ENCODE measurements at places on chromosomes 11 and 22.

GRCh38 chr11:36601155-36601554 is 3.1 kb upstream of the RAG2 start:
- DNase-seq: no peak

- no peak for DNase-seq
Measured at GRCh38 chr11:71221821-71222220, 30.6 kb downstream of the SHANK2 start.

DNA sequence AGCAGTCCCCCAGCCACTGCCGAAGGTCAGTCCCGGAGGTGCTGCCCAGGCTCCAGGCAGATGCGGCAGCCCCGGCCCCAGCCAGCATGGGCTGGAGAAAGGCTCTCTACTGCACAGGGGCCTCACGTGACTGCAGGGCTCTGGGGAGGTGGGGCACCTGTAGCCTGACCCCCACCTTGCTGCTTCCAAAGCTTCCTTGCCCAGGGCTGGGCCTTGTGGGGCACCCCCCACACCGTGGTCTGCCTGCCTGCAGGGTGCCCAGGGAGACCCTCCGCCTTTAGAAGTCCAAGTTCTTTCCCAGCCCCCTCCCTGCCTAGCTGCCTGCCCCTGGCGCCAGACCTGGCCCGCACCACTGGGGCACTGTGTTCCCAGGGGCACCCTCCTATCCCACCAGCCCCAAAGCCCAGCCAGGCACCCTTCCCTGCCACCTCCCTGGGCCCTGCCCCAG is 28.4 kb upstream of the TXNRD2 start:
- DNase-seq: no peak

- DNase-seq: no peak
Measured at GRCh38 chr11:130031056-130031455, 28.4 kb upstream of the PRDM10 start.

GRCh38 chr22:22787786-22788459 is 99.7 kb upstream of the IGLL5 start:
- DNase-seq: peak; percentile 39

DNA sequence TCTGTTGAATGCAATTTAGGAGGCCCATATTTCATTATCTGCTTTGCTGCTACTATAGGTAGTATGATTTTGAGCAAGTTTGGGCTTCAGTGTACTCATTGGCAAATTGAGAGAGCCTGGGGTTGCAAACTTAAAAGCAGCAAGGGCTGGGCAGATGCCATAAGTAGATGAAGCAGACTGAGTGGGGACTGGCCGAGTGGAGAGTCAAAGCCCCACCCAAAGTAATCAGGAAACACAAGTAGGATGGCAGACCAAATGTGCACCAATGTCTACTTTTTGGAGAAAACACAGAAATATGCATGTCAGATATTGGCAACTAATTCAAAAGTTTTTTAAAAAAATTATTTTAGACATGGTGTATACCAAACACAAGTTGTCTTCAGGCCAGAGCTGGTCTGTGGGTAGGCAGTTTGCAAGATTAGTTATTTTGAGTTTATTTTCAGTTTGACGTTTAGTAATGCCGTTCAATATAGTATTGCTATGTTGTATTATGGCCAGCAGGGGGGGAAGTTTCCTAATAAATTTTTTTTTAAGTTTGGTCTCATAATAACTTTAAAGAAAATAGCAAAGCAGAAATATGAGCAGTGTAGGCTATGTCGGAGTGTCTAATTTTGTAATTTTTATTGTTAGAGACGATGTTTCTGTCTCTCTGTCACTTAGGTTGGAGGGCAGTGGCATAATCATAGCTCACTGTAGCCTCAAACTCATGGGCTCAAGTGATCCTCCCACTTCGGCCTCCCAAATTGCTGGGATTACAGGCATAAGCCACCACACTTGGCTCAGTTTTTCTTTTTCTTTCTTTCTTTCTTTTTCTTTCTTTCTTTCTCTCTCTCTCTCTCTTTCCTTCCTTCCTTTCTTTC is 105.1 kb downstream of the HIPK3 start:
- peak; percentile 30 for DNase-seq

GRCh38 chr22:32448980-32449379 is 15.3 kb downstream of the BPIFC start:
- no peak for DNase-seq

- no peak for DNase-seq
Measured at GRCh38 chr22:22878801-22879674, 8.6 kb upstream of the IGLL5 start.

GRCh38 chr22:33049119-33049729 is 9.0 kb downstream of the SYN3 start:
- peak; percentile 35 for DNase-seq

- no peak for DNase-seq
Measured at GRCh38 chr22:17213976-17214375, 5.3 kb downstream of the ADA2 start.

GRCh38 chr11:13784855-13785254 is 116.4 kb downstream of the FAR1 start:
- DNase-seq: no peak

GRCh38 chr22:41256254-41257253 is 15.8 kb upstream of the CHADL start:
- no peak for DNase-seq

DNA sequence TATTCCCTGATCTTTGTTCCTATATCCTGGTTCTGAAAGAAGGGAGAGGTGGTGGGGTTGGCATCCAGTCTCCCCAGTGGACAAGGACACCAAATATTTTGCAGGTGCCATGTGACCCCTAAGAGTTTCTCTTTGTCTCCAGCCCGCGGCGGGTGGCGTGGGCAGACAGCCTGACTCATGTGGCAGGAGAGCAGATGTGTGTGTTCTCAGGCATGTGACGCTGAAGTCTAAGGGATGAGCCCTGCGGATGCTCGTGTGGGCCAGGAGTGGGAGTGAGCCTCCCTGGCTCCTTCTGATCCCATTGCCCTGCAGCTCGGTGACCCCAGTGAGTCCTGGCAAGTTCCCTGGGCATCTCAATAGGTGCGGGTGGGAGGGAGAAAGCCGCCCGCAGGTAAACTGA is 94.8 kb upstream of the TBCEL start:
- DNase-seq: no peak

GRCh38 chr11:116412118-116412889 is 360.5 kb downstream of the BUD13 start:
- no peak for DNase-seq

GRCh38 chr11:32919338-32919737 is 26.7 kb downstream of the QSER1 start:
- no peak for DNase-seq

- no peak for DNase-seq
Measured at GRCh38 chr11:78699609-78700135, 125.0 kb upstream of the NARS2 start.

DNA sequence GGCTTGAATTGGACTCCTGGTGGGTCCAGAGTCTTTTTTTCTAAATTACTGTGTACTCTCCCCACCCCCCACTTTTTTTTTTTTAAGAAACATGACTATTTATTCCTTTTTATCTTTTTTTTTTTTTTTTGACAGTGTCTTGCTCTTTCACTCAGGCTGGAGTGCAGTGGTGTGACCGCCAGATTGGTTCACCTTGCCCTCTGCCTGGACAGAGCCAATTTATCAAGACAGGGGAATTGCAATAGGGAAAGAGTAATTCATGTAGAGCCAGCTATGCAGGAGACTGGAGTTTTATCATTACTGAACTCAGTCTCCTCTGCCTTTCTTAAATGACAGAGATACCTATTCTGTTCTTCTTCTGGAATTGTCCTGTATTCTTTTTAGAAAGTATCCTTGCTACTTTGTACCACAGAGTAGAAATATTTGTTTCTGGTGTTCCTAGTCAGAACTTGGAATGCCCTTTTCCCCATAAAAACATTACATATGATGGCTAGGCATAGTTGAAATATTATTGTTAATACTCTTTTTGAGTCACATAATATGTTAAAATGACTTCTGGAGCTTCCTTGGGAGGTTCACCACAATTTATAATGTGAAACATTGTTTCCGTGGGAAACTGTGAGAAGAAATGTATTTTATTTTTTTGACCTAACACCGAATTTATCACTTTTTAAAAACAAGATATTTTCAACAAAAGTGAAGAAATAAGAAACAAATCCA is 95.6 kb downstream of the UVRAG start:
- DNase-seq: no peak

DNA sequence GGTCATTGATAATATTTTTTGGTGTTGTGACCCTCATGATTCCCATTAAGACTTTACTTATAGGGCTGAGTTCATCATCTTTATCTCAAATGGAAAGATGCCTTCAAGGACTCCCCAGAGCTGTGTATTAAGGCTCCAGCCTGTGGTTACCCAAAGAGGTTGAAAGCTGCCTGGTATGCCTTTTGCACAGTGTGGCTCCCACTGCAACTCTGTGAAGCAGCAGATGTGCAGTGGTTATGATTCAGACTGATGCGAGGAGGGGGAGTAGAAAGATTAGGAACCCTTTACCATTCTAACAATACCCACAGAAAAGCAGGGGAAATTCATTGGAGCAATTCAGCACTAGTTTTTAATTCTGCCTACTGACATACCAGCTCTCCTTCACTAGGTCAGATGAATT is 560.0 kb downstream of the INSC start:
- no peak for DNase-seq

- no peak for DNase-seq
Measured at GRCh38 chr11:4862447-4863236, 13.6 kb upstream of the OR51S1 start.

- DNase-seq: no peak
Measured at GRCh38 chr11:2825889-2826678, 59.5 kb downstream of the CDKN1C start.

GRCh38 chr11:10314199-10315072 is 9.6 kb downstream of the ADM start:
- DNase-seq: no peak

DNA sequence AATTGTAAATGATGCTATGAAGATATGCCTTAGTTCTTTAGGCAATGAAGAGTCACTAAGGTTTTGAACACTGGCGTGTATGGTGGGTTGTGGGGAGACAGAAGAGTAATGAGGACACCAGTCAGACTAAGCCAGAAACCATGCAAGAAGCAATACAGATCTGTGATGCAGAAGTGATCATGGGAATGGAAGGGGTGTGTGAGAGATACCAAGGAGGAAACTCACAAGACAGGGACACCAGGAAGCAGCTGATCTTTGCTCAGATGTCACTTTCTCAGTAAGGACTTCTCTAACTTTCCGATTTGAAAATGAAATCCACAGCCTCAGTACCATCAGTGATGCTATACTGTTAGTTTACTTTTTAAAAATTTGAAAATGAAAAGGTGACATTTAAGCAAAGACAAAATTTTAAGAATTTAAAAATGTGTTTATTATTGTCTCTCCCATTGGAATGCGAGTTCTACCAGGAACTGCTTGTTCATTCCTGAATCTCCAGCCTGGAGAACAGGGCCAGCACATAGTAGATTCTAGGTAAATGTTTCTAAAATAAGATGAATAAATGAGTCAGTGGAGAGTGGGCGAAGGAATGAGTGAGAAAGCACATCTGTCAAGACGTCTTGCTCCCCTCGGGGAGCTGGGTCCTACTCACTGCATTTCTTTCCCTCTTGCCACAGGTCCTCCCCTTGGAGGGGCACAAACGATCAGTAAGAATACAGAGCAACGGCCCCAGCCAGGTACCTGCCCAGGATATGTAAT is 60.4 kb downstream of the KCNJ1 start:
- DNase-seq: no peak

DNA sequence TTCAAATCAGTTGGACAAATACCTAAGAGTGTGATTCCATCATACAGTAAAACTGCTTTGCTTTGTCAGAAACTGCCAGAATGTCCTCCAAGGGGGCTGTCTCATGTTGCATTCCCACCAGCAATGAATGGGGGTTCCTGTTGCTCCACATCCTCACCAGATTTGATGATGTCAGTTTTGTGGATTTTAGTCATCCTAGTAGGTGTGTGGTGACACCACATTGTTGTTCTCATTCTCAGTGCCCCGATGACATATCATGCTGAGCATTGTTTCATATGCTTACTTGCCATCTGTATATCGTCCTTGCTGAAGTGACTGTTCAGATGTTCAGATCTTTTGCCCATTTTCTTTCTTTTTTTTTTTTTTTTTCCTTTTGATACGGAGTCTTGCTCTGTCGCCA is 37.0 kb downstream of the CDPF1 start:
- DNase-seq: no peak

All from COR-L47 (cell line).